ENCODE measurements at places on chromosomes 12 and 14.

DNA sequence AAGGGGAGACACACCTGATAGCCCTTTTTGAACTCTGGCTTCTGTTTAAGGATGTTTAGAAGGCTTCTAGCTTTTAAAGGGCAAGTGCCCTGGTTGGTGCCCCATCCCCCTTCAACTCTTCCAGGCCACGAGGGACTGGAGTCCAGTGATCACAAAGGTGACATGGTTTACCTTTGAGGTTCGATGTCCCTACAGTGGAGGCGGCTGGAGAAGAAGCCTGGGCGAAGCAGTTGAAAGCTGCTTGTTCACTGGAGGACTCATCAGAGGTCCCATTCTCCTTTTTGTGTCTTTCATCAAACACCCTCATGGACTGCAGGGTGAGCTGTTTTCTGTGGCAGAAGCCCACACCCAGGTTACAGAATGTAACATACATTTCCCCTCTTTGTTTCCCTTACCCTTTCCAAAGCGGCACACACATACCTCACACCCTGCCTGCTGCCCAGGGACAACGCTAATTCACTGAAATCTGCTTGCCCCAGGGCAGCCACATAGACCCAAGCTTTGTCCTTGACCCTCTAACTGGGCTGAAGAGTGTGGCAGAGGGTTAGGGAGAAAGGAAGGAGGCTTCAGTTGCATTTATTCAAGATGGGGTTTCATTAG is 7.7 kb downstream of the TBX3 start:
- no peak for DNase-seq

DNA sequence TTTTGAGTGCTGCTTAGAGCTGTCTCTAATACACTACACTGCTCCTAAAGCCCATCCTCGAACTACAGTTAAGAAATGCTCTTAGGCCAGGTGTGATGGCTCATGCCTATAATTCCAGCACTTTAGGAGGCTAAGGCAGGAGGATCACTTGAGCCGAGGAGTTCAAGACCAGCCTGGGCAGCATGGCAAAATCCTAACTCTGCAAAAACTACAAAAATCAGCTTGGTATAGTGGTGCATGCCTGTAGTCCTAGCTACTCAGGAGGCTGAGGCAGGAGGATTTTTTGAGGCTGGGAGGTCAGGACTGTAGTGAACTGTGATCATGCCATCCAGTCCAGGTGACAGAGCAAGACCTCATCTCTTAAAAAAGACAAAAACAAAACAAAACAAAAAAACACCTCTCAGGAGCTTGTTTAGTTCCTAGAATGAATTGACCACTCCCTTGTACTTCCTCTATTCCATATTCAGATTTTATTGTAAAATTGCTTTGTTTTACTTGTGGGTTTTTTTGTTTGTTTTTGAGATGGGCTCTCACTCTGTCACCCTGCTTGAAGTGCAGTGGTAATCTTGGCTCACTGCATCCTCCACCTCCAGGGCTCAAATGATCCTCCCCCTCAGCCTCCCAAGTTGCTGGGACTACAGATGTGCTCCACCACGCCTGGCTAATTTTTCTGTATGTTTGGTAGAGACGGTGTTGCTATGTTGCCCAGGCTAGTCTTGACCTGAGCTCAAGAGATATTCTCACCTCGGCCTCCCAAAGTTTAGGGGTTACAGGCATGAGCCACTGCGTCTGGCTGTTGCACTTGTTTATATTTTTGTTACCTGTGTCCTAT is 13.6 kb downstream of the MDM2 start:
- no peak for DNase-seq

DNA sequence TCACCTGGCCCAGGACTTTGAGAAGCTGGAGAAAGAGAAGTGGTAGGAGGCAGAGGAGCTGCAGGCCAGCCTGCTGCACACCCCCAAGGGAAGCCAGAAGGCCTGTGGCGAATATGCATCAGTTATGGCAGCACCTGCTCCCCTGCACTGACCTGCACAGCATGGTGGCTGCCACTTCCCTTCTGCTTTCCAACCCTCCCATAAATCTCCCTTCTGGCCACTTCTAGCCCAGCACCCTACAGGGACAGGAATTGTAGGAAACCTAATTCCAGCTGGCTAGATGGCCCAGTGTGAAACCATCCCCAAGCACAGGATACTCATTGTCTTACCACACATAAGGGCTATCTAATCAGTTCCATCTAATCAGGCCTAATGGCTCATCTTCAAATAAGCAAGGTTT is 136.3 kb downstream of the TBX3 start:
- DNase-seq = no peak

- no peak for DNase-seq
Observed at GRCh38 chr14:60067882-60068281, 23.8 kb upstream of the PCNX4 start.

DNA sequence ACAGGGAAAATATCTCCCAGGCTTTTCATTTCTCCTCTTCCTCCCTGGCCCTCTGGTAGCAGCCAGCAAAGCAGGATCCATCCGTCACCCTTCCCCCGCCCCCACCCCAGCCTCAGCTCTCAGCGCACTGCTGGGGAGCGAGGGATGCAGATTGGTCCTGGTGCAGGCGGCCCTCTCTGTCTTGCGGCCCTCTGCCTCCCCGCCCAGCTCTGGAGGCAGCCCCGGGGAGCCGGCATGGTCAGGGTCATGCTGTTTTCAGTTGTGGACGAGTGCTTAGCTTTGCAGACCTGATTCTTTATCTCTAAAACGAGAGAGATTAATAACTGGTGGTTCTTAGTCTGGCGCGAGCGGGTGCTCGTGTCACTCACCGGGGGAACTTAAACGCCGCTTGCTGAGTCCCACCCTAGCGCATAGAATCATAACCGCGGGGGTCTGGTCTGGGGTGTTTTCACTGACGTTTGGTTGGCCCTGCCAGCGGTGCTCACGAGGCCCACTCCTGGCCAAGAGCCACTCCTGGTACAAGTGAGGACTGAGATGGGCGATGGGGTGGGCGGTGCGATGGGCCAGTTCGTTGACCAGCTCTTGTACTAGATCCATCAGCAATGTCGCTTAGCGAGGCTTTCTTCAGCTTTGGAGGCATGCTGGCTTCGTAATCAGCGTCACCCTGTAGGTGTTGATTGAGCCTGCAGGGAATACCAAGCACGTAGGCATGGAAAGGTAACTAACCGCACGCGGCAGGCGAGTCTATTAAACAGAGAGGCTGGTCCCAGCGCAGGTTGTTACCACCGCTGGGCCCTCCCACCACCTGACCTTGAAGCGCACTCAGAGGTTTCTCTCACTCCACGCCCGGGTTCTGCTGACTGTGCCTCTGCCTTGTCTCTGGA is 95.2 kb downstream of the TSPAN9 start:
- DNase-seq = no peak

DNA sequence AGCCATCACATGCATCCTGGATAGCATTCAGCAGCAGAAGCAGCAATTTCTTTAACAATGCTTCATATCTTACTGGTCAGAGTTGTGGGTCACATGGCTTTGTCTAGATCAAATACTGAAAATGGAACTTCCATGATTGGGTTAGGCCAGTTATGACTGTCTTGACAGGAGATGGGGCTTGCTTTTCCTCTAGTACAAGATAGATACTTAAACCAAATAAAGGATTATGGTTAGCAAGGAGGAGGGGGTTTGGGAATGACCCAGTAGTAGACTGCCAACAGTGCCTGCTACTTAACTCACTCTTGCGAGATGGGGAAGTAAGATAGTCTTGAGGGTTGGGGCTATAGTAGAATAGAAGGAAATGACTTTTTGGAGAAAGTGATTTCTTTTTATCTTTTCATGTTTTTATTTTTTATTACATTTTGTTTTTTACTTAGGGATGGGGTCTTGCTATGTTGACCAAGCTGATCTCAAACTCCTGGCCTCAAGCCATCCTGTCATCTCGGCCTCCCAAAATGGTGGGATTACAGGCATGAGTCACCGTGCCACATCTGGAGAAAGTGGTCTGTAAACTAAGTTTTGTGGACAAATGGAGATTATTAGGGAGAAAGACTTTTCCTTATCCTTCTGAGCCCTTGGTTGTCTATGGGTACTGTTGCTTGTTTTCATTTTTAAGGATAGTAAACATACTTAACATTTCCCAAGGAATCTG is 37.6 kb downstream of the WNK1 start:
- DNase-seq = no peak

DNA sequence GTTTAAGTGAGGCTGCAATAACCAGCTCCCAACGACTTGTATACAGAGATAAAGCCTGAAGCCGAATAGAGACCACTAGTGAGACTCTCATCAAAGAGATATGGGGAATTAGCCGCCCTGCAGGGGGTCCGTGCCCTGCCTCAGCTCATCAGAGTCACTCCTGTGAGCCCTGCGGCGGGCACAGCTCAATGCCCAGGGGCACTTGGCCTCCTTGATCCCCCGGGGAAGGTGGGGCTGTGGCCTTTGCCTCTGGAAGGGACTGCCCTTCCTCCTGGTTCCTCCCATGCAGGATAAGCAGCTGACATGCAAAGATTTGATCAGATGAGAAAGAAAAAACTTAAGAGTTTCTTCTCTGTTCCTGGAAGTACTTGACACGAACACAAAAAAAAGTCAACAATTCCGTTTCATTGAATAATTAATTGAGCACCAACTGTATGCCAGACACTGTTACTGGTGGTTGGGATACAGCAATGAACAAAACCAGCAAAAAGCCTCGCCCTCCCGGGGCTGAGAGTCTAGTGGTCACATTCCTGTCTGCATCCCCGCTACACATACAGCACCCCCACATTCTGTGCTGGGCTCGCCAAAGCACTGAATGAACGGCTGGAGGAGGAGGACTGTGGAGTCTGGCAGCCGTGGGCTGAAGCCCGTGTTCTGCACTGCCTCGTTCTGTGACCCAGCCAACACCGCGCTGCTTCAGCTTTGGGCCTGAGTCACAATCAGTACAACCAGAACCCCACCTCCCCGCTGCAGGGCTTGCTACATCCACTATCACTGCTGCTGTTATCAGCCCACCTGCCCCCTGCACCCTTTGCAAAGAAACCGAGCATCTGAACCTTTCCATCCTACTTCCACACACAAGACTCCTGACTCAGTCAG is 10.3 kb downstream of the TTC7B start:
- no peak for DNase-seq

- no peak for DNase-seq
Observed at GRCh38 chr12:110742096-110742717, 484 bp downstream of the PPP1CC start.

- no peak for DNase-seq
Observed at GRCh38 chr12:52255926-52256583, 18.4 kb upstream of the KRT86 start.

DNA sequence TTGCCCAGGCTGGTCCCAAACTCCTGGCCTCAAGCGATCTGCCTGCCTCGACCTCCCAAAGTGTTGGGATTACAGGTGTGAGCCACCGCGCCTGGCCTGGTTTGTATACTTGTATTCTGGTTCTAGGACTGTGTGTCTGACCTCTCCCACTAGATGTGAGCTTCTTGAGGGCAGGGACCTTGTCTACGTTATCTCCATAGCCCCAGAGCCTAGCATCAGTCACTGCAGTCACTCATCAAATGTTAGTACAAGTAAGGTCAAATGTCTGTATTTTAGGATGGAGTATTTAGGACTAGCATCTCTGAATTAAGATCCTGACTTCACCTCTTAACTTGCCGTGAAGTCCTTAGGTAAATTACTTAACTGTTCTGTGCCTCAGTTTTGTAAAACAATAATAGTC is 2.9 kb downstream of the RILPL2 start:
- no peak for DNase-seq

DNA sequence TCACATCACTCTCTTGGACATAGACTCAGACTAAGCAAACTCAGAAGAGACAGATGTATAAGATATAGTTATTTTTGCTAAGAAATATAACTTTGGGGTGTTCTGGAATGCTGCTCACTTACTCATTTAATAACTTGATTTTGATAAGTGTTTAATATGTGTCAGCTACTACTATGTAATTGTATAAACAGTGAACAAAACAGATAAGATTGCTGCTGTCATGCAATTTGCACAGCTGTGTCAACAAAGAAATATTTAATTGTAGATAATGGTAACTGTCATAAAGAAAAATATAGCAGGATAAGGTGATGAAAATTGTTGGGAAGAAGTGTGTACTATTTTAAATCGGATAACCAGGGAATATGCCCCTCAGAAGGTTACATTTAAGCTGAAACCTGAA is 84.1 kb upstream of the ZDHHC17 start:
- DNase-seq = no peak

DNA sequence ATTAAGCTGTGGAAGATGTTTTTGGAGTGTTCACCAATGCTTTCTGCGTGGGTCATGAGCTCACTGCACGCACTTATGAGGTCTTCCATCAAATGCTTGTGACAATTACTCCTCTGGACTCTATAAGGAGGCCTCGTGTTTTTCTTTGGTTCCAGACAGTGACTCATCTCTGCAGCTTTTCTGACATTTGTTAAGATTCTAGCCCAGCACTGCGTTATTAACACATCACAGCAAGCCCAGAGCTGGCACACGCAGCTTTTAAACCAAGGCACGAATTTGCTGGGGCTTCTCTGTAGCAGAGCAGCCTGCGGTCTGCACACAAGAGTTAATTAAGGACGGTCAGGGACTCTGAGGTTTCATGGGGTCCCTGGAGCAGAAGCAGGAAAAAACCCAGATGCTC is 16.9 kb downstream of the MEG3 start:
- no peak for DNase-seq

DNA sequence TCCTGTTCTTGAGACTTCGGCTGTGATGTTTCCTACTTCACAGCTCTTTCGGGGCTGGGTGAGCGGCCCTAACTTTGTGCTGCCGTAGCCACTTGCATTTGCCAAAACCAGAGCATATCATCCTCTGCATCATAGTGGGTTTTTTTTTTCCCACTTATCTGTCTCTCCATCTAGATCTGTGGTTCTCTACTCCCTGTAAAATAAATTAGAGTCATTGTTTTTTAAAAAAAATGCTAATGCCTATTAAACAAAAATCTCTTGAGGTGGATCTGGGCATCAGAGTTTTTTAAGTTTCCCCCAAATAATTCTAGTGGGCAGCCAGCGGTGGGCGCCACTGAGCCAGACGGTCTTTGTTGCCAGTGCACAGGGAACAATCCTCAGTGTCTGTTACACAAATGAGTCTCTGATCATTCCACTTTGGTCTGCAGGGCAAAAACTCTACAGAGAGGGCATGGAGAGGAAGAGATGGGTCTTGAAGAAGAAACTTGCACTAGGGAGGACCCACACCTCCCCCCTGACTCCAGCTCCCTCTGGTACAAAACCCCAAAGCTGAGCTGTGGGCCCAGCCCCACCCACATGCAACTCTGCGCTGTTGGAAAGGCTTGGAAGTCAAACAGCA is 62.4 kb upstream of the BCL2L14 start:
- DNase-seq = peak; percentile 56

DNA sequence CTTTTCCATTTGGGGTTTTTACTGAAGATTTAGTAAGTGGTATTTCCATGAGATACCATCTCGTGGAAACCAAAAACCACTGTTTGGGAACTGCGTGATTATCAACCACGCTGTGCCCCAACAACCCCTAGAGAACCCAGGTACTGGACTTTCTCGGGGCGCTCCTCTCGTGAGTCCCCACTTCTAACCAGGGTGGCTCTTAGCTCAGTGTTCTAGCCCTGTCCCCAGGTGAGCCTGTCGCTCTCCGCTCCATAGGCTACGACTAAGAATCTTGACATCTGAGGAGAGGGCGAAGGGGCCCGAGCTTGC is 686 bp downstream of the MCRS1 start:
- DNase-seq = no peak

- no peak for DNase-seq
Observed at GRCh38 chr12:124302241-124302806, 7.4 kb downstream of the RFLNA start.

GRCh38 chr14:64137657-64138290 is 156.4 kb downstream of the ESR2 start:
- DNase-seq = no peak

Measured in DND-41 (cell line).